T-helper 1 cell (primary cell): ENCODE measurements at places on chromosomes 1 and 21.

GRCh38 chr1:95116580-95117206 lies 462 bp upstream of the TLCD4 start:
- no peak for DNase-seq

- DNase-seq: no peak
Observed at GRCh38 chr1:19254416-19254815, 2.8 kb downstream of the MRTO4 start.

GRCh38 chr1:234724516-234725176 lies 114.7 kb upstream of the IRF2BP2 start:
- DNase-seq: no peak

DNA sequence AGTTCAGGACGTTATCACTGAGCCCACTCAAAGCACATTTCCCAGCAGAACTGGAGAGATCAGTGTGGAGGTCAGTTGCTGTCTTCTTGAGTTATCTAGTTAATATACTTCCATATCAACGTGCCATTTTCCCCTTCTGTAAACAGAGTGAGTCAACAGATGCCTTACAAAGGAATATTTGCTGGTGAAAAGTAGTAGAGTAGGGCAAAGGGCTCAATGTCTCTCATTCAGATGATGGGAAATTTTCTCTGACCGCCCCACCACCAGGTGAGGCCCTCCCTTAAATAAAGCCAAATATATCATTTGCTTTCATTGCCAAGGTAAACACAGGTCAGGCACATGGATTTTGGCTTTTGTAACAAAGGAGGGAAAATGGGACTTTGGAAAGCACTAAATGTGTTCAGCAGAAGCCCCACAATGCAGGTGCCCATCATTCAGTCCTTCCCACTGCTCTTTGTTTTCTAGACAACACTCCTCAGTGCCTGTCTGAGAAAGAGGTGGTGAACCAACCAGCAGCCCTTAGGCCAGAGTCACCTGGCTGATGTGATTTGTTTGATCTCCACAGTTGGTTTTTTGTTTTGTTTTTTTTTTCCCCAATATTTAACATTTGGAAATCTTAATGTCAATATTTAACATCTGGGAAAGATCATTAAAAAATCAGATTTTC lies 40.5 kb upstream of the SAMD13 start:
- DNase-seq: no peak

DNA sequence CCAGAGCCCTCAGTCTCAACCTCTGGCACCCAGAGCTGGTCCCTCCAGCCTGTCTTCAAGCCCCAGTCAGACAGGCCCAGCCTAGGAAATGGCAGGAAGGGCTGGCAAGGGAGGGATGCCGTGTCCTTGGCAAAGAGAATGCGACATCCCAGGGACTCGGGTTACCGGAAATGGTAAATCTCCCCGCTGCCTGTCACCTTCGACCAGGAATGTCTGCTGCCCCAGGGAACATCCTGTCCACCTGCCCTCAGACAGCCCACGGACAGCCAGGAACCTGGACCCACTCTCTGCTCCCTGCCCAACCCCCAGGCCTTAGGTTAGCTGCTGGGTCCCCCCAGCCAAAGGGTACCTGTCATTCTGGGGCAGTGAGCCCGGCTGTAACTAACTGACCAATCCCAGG lies 23.9 kb downstream of the HSPG2 start:
- no peak for DNase-seq

GRCh38 chr1:11653861-11654136 lies 430 bp downstream of the FBXO2 start:
- DNase-seq: no peak

- DNase-seq: no peak
Observed at GRCh38 chr1:168821434-168821833, 92.4 kb upstream of the DPT start.

- no peak for DNase-seq
Observed at GRCh38 chr1:63822540-63822939, 48.7 kb downstream of the ROR1 start.

DNA sequence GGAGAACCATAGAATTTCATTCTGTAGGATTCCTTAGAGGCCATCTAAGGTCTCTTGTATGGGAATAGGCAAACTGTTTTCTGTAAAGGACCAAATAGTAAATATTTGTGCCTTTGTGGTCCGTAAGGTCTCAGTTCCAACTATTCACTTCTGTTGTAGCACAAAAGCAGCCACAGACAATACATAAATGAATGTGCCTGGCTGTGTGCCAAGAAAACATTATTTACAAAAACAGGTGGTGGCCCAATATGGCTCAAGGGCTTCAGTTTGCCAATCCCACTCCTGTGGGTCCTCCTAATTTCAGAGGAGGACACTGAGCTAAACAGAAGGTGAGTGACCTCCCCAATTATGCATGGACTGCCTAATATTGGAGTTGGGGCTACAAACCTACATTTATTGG lies 67.6 kb upstream of the EDEM3 start:
- DNase-seq: no peak

DNA sequence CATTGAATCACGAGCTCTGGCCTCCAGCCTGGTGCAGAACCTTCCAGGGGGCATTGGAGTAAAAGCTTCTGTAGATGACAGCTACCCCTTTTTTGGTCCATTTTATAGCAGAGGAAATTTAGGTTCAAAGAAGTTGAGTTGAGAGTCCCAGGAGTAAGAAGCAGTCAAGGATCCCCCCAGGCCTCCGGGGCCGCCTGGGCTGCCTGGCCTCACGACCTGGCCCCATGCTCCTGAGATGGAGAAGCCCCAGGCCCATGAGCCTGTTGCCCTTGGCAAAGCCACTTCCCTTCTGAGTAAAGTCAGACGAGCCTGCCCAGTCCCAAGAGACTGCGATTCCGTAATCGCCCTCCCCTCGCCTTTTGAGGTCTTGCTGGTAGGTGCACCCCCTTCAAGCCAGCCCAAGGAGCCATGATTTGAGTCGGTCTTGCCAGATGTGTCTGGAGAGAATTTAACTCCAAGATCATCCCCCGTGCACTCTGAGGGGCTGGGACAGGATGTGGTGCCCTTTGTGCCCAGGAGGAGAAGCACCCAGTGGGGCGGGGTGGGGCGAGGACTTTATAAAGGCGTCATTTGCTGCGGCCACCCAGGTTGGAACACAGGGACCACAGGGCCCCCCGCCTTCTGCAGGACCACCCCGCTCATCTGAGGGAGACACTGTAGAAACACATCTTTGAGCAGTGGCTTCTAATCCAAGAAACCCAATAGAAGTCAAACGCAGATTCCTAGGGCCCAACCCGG lies 30.1 kb downstream of the PDE9A start:
- DNase-seq: no peak

- DNase-seq: no peak
Observed at GRCh38 chr1:20873311-20873710, 86.2 kb upstream of the HP1BP3 start.

DNA sequence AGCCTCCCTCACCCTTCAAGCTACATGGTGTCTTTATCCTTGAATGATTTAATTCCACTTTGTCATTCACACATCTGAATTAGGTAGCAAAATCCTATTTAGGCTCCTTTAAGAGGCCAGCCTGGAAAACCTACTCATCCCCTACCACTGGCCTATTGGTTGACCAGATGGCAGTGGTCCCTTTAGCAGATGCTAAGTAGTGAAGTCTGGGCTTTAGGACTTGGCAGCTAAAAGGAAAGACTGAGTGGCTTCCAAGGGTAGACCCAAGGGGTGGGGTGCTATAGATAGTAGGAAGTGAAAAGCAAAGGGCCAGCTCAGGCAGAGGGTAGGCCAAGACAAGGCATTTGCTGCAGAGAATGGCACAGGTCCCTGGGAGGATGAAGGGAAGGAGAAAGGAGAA lies 46.6 kb downstream of the KCNJ6 start:
- DNase-seq: no peak

DNA sequence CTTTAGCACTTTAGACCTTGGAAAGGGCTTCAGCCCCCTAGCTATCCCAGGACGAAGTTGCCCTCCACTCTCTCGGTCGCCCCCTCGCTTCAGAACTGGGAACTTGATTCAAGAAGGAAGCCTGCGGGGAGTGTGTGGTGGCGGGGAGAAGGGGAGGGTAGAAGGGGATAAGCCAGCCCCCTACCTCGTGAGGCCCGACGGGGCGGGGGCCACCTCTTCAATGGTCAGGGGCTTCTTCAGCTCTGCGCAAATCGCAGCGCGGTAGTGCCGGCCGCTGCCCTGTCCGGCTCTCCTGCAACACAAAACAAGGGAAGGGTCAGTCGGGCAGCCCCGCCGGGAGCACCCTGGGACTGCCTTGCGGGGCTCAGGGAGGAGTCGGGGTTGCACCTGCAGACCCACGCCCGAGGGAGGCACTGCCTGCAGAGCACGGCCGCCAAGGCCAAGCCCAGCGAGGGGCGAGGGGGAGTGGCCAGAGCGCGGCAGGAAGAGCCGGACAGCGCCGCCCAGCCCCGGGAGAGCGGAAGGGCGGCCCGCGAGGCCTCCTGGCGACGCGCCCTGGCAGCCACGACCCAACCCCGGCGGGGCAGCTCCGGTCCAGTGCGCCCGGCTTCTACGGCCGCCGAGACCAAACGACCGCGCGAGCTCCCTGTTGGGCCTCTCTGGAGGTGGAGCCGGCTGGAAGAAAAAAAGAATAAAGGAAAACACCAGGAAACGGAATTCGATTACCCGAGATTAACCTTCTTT lies 56.2 kb upstream of the RASAL2 start:
- DNase-seq: no peak

DNA sequence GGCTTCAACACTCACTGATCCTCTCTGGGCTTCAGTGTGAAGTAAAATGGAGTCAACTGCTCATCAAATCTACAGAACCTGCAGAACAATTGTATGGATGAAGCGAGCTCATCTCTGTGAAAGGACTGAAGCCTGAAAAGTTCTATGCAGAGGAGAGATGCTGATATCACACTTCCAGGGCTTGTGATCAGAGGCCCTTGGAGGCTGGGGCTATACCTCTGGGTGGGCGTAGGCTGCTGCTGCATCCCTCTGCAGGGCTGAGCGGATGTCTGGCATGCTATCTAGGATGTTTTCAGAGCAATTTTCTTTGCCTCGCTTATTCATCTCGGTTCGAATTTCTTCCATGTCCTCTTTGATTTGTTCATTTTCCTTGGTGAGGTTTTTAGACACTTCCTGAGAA lies 17.6 kb downstream of the OLFML2B start:
- no peak for DNase-seq

- no peak for DNase-seq
Observed at GRCh38 chr1:73161418-73161817, 879.1 kb upstream of the NEGR1 start.

DNA sequence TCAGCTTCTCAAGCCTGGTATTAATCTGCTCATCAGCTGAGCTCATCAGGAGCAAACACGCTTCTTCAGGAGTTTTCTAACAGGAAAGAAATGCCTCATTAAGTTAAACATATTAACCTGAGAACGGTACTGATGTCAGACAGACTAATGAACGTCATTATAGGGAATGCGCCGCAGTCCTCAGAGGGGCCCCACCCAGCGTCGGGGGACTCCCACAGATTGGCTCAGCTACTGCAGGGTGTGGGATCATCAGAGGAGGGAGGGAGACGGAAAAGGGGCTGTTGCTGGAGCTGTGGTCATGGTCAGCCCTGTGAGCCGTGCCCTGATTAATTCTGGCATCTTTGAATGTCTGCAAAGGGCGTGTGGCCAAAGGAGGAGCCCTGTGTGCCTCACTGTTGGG lies 348.5 kb downstream of the PTPRU start:
- no peak for DNase-seq

DNA sequence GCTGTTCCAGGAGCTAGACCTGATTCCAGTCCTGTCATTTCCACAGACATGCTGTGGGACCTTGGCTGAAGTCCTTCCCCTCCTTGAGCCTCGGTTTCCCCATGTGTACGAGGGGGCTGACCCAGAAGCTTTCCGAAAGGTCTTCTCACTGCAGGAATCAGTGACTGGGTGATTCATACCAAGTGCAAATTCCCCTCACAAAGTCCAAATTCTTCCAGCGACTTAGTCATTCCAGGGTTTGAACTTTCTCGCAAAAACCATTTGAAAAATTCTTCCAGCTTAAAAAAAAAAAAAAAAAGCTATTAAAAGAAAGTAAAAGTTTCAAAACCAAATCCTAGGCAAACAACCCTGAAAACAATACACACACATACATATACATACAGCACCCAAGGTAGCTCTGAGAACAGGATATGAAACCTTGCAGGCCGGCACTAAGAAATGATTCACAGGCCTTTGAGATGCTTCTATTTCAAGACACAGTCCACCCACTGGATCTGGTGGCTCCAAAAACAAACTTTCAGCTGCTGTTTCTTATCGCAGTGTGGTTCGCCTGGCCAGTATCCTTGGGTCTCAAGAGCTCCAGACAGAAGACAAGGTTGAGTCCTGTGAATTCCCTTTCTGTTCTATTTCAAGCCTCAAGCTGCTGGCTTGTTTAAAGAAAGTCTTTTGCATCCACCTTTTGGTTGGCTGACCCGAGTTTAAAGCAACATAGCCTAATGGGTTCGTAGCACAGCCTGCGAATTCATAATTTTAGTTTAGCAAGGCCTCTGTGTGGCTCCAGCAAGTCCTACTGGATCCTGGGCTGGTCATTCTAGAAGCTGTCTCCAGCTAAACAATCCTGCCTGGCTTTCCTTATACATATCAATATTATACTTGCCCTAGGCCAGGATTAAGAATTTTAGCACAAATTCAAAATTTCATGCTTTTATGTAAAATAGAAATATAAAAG lies 18.0 kb upstream of the ID3 start:
- DNase-seq: peak; percentile 70

DNA sequence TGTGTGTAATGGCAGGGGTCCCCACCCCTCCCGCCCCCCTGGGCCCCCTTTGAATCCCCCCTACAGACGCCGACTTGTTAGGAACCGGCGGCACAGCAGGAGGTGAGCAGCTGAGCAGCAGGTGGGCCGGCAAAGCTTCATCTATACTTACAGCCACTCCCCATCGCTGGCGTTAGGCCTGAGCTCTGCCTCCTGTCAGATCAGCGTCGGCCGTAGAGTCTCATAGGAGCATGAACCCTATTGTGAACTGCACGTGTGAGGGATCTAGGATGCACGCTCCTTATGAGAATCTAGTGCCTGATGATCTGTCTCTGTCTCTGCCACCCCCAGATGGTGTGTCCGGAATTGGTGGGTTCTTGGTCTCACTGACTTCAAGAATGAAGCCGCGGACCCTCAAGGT lies 14.9 kb upstream of the VPS26C start:
- no peak for DNase-seq

- no peak for DNase-seq
Observed at GRCh38 chr1:241422470-241422869, 65.5 kb upstream of the RGS7 start.

- no peak for DNase-seq
Observed at GRCh38 chr1:43381612-43382011, 8.0 kb downstream of the MED8 start.

- DNase-seq: no peak
Observed at GRCh38 chr1:65208563-65208973, 60.6 kb downstream of the AK4 start.

GRCh38 chr1:38563942-38564735 lies 295.4 kb downstream of the RRAGC start:
- DNase-seq: no peak

GRCh38 chr1:245060684-245061374 lies 94.0 kb upstream of the KIF26B start:
- no peak for DNase-seq

DNA sequence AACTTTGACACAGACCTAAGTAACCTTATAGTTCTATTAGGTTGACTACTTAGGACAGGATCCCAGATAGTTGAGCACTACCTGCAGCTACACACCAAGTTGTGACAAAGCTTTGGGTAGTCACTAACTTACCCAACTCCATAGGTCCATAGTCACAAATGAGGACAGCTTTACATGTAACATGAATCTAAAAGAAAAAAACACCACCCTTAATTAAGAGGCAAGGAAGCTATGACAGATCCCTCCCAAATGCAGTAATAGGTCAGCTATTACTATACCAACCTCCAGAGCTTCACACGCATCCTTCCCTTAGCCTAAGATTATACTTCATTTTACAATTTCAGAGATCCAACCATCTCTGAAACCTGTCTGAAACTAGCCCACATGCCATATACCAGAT lies 12.7 kb upstream of the RAB42 start:
- no peak for DNase-seq
